ENCODE measurements at places on chromosomes 7 and 10. TPM values are rescaled to one million over a fixed set of nuclear protein-coding genes. Genes with fewer than 3 reads are reported as not detected.

The AGAP6 gene
- 13.2 TPM for total RNA-seq

The TWIST1 gene
- total RNA-seq = 0.19 TPM

The METTL27 gene
- total RNA-seq = 0.41 TPM

The NPC1L1 gene
- not detected for total RNA-seq

The RARRES2 gene
- total RNA-seq = not detected

The GJD4 gene
- total RNA-seq = not detected

The CYP2W1 gene
- not detected for total RNA-seq

The DRGX gene
- not detected for total RNA-seq

The HTRA1 gene
- total RNA-seq = 210 TPM

The ZNF467 gene
- 6.8 TPM for total RNA-seq

The CASTOR2 gene
- 21.3 TPM for total RNA-seq

The SYNPO2L gene
- total RNA-seq = not detected

The PDE6C gene
- total RNA-seq = not detected

The ST8SIA6 gene
- total RNA-seq = not detected

The CREB5 gene
- 28.7 TPM for total RNA-seq

The IQUB gene
- 0.29 TPM for total RNA-seq

The ABCA13 gene
- total RNA-seq = 0.44 TPM

The PRRT4 gene
- total RNA-seq = not detected
